ENCODE measurements at places on chromosomes 1 and 21. TPM values are rescaled to one million over a fixed set of nuclear protein-coding genes. Genes with fewer than 3 reads are reported as not detected.

Gene ANKRD34A
- polyA plus RNA-seq = 3.6 TPM

- no peak for DNase-seq
Observed at GRCh38 chr21:17781524-17781923, 37.6 kb downstream of the C21orf91 start.

Gene EXO5
- polyA plus RNA-seq = 7.4 TPM

DNA sequence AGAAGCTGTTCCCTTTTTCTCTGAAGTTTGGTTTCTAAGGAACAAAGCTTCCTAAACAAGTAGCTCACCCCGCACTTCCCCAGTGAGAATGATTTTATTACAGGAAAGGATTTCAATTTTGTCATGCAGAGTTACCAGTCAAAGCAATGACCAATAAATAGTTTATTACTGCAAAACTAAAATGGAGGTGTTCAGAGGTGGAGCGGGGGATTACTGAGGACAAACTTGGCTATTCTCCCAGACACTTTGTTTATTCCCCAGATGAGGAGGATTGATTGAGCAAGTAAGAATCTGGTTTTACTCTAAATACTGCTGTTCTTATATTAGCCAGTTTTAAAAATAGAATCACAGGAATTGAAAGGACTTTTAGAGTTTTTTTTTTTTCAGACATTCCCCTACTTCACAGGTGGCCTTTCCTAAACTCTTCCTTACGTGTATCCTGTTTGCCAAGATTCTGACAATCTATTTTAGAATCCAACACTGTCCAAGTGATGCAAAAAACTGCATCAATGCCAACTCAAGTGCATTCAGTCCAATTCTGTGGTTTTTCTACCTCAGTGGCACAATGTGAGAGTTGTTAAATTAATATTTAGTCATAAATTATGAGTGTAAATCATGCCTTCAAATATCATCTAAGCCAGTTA lies 136.1 kb downstream of the TNFSF18 start:
- DNase-seq = no peak

Gene IFNLR1
- 0.29 TPM for polyA plus RNA-seq

DNA sequence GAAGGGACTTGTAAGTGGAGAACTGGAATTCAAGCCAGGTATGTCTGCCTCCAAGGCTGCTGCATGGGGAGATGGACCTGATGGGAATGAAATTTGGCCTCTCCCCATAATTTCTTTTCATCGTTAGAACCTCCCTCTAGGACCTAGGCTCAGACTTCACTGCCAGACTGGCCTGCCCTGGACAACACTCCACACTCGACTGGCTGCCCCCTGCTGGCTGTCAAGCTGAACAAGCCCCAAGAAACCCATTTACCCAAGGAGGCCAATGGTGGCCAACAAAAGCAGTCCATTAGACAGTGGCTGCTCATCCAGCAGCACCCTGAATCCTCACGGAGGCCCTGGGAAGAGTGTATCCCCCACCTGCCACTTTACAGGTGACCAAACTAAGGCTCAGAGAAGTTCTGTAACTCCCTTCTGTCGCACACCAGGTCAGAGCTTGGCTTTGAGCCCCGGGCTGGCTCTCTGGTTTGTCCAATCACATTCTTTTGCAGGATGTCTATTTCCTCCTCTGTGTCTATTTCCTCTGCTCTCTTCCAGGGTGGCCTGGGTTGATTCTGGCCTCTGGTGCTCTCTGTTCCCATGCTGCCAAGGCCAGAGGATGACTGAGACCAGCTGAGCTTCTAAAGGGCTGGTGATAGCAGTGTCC lies 3.8 kb downstream of the RNF186 start:
- DNase-seq = peak; percentile 61

Gene S100A8
- polyA plus RNA-seq = not detected

Gene LENEP
- 0.26 TPM for polyA plus RNA-seq

DNA sequence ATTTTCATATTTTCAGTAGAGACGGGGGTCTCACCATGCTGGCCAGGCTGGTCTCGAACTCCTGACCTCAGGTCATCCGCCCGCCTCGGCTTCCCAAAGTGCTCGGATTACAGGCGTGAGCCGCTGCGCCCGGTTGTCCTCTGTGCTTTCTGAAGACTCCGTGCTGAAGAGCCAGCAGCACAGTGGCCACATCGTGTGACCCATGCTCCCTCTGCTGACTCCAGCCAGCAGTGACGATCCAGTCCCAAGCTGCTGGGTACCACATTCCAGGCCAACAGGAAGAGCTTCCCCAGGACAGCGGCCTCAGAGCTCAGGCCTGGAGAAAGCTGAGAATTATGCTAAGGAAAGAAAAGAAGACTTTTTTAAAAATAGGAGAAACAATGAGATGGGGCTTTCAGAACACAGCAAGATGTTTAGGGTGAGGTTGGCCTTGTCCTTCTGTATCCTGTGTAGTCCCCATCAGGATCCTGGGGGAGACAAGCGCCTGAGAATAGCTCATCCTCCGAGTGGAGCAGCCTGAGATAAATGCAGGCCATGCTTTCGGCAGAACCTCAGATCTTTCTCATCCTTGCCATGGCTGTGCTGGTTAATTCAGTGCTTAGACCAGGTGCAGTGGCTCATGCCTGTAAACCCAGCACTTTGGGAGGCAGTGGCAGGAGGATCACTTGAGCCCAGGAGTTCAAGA lies 207.1 kb downstream of the SLC35F3 start:
- peak; percentile 73 for DNase-seq

Gene CRYBG2
- polyA plus RNA-seq = 0.49 TPM

Gene TLR5
- not detected for polyA plus RNA-seq

GRCh38 chr1:25451908-25452307 lies 21.2 kb downstream of the MACO1 start:
- DNase-seq = no peak

DNA sequence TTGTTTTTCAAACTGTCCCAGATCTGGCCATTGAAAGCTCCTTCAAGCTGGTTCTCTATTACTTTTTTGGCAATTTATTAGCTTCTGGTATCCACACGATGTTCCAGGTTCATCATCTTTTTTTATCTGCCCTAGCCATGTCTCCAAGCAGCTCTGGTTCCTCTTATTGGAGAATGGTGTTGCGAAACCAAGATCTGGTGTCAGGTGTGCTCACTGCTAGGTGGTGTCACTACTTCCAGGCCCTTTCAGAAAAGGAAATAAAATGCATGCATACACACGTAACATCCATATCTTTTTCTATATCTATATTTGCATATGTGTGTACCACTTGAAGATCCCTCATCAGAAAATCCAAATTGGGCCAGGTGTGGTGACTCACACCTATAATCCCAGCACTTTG lies 53.3 kb downstream of the GATAD2B start:
- no peak for DNase-seq

GRCh38 chr1:175690915-175691314 lies 52.5 kb downstream of the TNR start:
- DNase-seq = no peak

- DNase-seq = no peak
Observed at GRCh38 chr1:87956750-87957149, 628.1 kb downstream of the LMO4 start.

Gene RHD
- polyA plus RNA-seq = not detected

- DNase-seq = no peak
Observed at GRCh38 chr1:234781241-234782065, 171.5 kb upstream of the IRF2BP2 start.

GRCh38 chr1:85132078-85132720 lies 68.6 kb downstream of the SYDE2 start:
- DNase-seq = no peak

Gene SRSF4
- 62.6 TPM for polyA plus RNA-seq

GRCh38 chr1:23211955-23212354 lies 5.3 kb downstream of the HTR1D start:
- DNase-seq = no peak

GRCh38 chr1:84301785-84302385 lies 377 bp downstream of the SAMD13 start:
- no peak for DNase-seq

DNA sequence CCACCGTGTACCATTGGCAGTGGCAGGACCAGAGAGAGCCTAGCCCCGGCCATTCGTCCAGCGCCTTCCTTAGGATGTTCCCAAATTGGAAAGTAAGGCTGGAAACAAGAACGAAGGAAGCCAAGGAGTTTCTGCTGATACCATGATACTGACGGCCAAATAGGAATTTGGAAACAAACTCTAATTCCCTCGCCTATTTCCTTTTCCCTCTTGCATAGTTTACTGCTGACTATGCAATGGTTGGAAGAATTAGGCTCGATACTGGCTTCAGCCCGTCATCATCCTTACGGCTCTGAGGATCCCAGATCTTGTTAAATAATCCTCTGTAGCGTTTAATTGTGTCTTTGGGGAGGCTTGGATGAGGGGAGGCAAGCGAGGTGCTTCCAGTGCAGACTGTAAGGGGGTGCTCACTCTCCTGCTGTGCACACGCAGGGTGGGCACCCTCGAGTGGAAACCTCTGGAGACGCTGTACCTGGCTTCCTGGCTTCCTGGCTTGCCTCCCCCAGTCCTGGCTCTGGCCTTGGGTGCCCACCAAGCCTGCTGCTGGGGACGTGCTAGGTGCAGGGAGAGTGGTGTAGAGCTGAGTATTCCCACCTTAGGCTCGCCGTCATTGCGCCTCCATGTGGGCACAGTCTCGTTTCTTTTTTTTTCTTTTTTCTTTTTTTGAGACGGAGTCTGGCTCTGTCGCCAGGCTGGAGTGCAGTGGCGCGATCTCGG lies 27.4 kb upstream of the CAMTA1 start:
- no peak for DNase-seq

GRCh38 chr1:98048244-98048643 lies 127.4 kb upstream of the DPYD start:
- peak; percentile 59 for DNase-seq

DNA sequence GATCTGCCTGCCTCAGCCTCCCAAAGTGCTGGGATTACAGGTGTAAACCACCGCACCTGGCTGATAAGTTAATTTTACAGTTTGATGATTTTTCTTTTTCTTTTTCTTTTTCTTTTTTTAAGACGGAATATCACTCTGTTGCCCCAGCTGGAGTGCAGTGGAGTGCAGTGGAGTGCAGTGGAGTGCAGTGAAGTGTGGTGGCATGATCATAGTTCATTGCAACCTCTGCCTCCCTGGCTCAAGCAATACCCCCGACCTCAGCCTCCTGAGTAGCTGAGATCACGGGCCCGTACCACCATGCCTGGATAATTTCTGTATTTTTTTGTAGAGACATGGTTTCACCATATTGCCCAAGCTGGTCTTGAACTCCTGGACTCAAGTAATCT lies 84.4 kb upstream of the CXADR start:
- DNase-seq = no peak

GRCh38 chr1:10623686-10624145 lies 149.0 kb downstream of the PEX14 start:
- no peak for DNase-seq

Gene POLR3C
- polyA plus RNA-seq = 40.9 TPM

DNA sequence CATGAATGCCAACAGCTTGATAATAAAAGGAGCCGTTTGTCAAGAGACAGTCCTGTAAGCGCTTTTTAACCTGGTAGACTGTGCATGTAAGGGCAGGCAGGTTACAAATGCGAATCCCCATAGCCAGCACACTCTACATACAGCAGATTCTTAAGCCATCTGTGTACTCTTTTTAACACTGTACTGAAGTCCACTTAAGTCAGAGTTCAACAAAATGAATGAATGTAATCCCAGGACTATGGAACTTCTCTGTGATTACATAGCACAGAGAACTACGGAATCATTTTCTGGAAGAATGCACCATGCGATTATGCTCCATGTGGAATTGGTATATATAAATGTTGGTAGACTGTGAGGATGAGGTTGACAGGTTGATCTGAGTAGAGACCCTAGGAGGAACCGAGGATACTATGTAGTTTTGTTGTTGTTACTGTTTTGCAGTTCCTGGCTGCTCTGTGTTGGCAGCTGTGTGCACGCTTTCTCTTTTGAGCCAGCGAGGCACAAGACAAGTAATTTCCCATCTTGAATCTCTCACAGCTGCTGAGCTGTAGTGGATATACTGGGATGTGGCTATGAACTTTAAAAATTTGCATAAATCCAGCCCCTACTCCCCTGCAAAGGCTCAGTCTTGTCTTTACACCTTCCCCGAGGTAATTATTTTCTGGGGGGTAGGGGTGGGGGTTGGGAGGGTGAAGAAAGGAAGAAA lies 21.9 kb downstream of the LRRC8D start:
- DNase-seq = peak; percentile 23

- DNase-seq = no peak
Observed at GRCh38 chr1:234208791-234209190, 164.5 kb upstream of the COA6 start.

Gene CDC42
- polyA plus RNA-seq = 113 TPM

- DNase-seq = no peak
Observed at GRCh38 chr1:30527511-30528140, 195.8 kb downstream of the MATN1 start.

Gene ST6GALNAC5
- 10.6 TPM for polyA plus RNA-seq

- no peak for DNase-seq
Observed at GRCh38 chr1:201528631-201529252, 10.2 kb upstream of the NAV1 start.

GRCh38 chr1:41573785-41574713 lies 89.6 kb upstream of the EDN2 start:
- peak; percentile 86 for DNase-seq

GRCh38 chr1:19981507-19982312 lies 2.3 kb upstream of the PLA2G2A start:
- DNase-seq = no peak

- no peak for DNase-seq
Observed at GRCh38 chr1:55246331-55246730, 31.2 kb upstream of the USP24 start.

Gene CD53
- not detected for polyA plus RNA-seq

GRCh38 chr1:244992833-244993232 lies 128.5 kb upstream of the HNRNPU start:
- no peak for DNase-seq

- no peak for DNase-seq
Observed at GRCh38 chr1:219442611-219443061, 170.3 kb downstream of the ZC3H11B start.

- no peak for DNase-seq
Observed at GRCh38 chr21:23394458-23394857, 2212.8 kb downstream of the MRPL39 start.

All from SK-N-SH (cell line).